ENCODE measurements at places on chromosomes 2 and 18. TPM values are rescaled to one million over a fixed set of nuclear protein-coding genes. Genes with fewer than 3 reads are reported as not detected.

The LIMS2 gene
- 14.6 TPM for total RNA-seq

The PARD6G gene
- 0.26 TPM for total RNA-seq

GRCh38 chr2:190121971-190122370 is 59.4 kb upstream of the MSTN start:
- no peak for DNase-seq

DNA sequence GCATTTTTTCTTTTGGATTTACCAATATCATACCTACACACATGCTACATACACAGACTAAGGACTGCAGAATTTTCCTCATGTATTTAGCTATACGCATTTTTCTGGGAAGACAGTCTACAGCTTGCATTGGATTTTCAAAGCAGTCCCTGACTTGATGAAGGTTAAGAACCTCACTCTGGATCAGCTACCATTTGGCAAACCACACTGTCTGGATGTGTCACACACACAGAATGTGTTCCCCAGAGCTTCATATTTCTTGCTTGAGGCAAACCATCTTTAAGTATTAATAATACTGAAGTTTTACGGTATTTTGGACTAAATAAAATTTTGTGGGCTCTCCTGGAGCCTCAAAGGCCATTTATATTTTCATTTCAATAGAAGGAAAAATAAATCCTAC is 102.3 kb downstream of the TCF4 start:
- no peak for DNase-seq

DNA sequence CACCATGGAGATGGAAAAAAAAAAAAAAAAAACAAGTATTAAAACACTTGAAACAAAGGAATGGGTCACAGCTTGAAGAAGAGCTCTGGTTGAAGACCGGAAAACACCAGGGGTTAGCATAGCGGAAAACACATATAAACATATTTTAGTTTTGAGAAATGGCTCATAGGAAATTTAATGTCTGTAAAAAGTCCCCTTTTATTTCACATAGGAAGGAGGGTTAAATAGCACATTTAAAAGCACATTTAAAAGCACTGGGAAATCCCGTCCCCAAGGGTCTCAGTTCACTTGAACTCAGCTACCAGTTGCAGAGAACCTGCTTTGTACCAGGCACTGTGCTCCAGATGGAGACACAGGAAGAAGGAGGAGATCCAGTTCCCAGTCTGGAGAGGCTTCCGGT is 65.5 kb downstream of the KCNE4 start:
- DNase-seq: no peak

DNA sequence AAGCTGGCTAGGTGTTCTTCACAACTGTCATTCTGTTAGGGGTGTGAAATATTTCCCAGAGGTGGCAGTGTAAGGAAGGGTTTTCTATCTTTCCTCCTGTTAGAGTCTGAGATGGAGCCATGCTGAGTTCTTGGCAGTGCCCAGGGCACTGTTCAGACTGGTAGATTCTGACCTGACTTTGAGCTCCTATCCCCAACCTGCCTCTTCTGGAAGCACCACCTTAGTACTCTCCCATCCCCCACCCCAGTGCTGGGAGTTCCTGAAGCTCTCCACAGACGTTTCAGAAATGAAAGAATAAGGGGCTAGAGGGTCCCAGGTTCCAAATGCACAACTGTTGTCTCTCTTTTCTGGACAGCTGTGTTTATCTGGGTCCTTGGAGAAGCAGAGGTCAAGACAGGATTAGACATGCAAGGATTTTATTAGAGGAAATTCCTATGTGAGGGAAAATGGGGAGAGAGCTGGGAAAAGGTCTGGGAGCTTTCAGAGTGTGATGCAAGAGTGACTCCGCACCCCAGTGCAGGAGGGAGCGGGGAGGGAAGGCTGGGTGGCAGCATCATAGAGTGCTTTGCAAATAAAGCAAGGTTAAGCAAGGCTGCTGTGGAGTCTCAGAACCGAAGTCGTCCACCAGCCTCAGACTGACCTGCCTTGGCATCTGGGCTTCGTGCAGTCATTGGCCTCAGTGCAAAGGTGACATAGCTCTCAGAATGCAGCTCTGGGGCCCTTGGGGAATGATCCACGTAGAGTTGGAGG is 75.5 kb downstream of the SLC4A3 start:
- no peak for DNase-seq

DNA sequence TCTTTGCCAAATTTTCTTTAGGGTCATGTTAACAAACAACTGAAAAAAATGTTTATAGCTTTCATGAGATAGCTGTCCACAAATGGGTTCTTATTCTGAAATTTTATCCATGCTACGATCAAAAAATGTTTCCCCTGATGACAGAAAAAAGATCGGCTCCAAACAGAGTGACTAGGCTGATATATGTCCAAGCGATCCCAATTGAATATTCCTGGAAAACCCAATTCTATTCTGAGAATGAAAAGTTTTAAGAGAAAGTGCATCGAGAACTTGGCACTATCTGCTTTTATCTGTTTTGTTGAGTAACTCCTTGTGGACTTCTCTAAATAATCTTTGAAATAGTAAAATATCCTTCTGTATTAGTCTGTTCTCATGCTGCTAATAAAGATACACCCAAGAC is 19.1 kb downstream of the KCNE4 start:
- no peak for DNase-seq

DNA sequence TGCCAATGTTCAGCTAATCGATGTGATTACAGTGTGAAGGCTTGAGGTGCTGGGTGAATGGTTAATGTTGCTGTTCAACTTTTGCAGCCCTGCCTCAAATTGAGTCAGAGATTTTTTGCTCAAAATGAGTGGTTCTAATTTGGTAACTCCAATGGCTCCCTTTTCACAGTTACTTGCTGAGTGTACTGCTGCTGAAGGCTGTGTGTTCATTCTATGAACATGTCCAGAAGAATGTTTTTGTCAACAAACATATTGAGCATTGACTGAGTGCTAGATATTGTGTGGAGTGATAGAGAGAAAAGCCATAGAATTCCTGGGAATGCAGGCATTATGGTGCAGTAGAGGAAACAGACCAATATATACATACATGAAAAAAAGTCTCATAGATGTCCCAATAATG is 39.0 kb upstream of the TCF4 start:
- no peak for DNase-seq

DNA sequence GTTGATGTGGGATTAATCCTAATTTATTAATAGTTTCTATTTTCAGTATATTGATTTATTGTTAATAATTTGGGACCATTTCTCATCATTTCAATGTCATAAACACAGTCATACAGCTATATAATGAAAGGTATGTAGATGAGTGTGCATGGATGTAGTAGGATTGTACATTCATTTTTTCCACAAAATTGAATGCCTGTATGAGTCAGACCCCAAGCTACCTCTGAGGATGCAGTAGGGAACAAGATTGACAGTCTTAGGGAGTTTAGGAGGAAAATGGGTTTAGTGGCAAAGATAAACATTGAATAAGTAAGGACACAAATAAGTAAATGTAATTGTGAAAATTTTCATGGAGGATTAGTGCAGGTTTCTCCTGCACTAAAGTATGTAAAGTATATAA is 14.1 kb upstream of the TMEFF2 start:
- DNase-seq: no peak

The ACTR1B gene
- total RNA-seq: 85.4 TPM

GRCh38 chr2:240452462-240453256 is 17.2 kb downstream of the GPC1 start:
- peak; percentile 28 for DNase-seq

GRCh38 chr2:144522897-144523595 is 3.1 kb upstream of the ZEB2 start:
- no peak for DNase-seq

DNA sequence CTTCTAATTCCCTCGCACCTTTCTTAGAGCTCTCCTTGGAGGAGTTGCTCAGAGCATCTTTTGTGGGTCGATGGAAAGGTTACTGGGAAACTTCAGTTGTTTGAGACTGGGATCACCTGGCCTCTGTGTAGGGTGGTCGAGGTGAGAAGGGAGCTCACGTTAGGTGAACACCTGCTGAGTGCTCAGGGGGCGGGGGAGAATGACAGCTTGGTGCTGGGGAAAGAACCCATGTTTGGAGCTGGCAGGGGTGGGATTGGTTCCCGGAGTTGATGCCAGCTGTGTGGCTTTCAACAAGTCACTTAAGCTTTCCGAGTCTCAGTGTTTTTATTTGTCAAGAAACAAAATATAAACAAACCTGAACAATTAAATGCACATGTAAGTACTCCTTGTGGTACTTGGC is 122.3 kb downstream of the GLI2 start:
- no peak for DNase-seq

All from activated naive CD8-positive, alpha-beta T cell treated with anti-CD3 and anti-CD28 coated beads for 36 hours (primary cell).